Aorta (tissue), 5 donors: ENCODE measurements at places on chromosomes 7 and 10.

DNA sequence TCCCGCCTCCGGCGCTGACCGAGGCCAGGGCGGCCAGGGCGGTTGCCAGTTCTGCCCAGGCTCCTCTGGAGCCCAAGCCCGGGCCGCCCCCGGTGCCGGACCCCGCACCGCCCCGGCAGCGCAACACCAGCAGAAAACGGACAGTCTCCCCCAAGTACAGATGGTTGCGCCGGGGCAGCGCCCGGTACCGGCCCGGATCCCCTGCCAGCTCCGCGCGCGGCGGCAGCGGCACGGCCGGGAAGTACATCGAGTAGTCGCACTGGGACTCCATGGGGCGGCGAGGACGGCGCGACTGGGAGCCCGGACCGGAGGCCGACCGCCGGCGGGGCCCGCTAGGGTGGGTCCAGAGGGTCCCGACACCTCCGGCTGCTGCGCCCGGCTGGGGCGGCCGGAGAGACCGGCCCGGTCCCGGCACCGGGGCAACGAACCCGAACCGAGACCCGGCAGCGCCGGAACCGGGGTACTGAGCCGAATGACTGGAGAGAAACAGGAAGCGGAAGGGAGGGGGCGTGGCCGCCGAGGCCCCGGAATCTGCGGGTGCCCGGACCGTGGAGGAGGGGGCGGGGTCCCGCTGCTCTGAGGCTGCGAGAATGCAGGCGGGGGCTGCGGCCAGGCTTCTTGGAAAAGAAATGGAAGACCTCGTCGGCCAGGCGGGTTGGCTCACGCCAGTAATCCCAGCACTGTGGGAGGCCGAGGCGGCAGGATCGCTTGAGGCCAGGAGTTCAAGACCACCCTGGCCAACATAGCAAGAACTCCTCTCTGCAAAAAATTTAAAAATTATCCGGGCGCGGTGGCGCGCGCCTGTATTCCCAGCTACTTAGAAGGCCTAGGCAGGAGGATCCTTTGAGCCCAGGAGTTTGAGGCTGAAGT lies at the start of gene TRAPPC14:
TRAPPC14 (minus strand) TSS at position 495 of the 870 bp plus-strand sequence; CDS start at position 271, 224 bp downstream.
- DNase-seq, result peak; percentile 96
- no peaks in the 10 kb centered on the region for H3K4me1 ChIP-seq
- H3K27me3 ChIP-seq, result no peaks in the 10 kb centered on the region
- H3K27ac ChIP-seq, result no peak within 1 kb of the TSS
- H3K4me3 ChIP-seq, result peak within 1 kb of the TSS; percentile 80

DNA sequence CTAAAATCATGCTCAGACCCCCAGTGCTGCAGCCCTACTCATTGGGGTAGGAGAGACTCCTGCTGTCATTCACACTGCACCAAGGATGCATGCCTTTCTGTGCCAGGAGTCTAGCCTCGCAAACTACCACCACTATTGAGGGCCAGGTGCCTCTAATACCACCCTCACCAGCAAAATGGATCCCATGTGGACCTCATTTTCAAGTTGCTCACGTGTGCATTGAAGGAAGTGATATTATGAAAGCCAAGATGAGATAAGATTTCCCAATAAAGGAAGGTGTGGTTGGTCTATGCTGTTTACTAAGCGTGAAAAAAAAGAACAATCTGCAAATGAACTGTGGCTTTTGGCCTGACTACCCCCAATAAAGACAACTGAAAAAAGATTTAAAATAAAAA lies 7.2 kb upstream of the LAMTOR4 start:
- no peak overlapping the region for H3K27ac ChIP-seq
- no peaks in the 10 kb centered on the region for H3K27me3 ChIP-seq
- no peaks in the 10 kb centered on the region for H3K4me1 ChIP-seq
- no peak overlapping the region for H3K4me3 ChIP-seq
- H3K36me3 ChIP-seq, result no peaks in the 10 kb centered on the region
- DNase-seq, result no peak

DNA sequence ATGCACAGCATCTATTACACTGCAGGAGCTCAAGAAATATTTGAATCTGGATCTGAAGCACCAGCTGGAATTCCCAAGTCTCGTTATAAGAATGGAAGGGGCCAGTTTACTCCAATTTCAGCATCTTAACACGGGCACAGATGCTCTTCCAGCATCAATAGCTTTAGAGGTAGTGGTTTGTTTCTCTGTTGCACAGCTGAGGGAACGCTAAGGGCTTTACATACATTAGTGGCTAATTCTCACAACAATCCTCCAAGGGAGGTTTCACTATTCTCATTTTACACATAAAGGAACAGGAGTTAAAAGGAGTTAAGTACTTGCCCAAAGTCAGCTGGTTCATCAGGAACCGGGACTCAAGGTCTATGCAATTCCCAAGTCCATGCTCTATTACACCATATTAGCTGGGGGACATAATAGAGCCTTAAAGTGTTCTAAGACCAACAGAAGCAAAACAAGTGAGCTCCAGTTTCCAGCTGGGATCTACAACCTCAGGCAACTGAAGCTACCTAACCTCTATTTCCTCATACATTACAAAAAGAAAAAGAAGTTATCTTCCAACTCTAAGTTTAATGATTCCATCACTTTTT lies 9.9 kb downstream of the XPNPEP1 start:
- H3K4me1 ChIP-seq, result peaks cover 4% of the 10 kb centered on the region
- peak overlapping the region; percentile 72 for H3K27ac ChIP-seq
- no peaks in the 10 kb centered on the region for H3K27me3 ChIP-seq

- DNase-seq, result no peak
- H3K4me1 ChIP-seq, result no peaks in the 10 kb centered on the region
Measured at GRCh38 chr7:124603066-124603465, 162.5 kb downstream of the GPR37 start.

GRCh38 chr10:10456856-10457255 lies 560.8 kb upstream of the CELF2 start:
- no peaks in the 10 kb centered on the region for H3K27me3 ChIP-seq
- no peak for DNase-seq
- H3K36me3 ChIP-seq, result no peaks in the 10 kb centered on the region
- H3K27ac ChIP-seq, result no peak overlapping the region
- no peaks in the 10 kb centered on the region for H3K4me1 ChIP-seq
- H3K4me3 ChIP-seq, result no peak overlapping the region

DNA sequence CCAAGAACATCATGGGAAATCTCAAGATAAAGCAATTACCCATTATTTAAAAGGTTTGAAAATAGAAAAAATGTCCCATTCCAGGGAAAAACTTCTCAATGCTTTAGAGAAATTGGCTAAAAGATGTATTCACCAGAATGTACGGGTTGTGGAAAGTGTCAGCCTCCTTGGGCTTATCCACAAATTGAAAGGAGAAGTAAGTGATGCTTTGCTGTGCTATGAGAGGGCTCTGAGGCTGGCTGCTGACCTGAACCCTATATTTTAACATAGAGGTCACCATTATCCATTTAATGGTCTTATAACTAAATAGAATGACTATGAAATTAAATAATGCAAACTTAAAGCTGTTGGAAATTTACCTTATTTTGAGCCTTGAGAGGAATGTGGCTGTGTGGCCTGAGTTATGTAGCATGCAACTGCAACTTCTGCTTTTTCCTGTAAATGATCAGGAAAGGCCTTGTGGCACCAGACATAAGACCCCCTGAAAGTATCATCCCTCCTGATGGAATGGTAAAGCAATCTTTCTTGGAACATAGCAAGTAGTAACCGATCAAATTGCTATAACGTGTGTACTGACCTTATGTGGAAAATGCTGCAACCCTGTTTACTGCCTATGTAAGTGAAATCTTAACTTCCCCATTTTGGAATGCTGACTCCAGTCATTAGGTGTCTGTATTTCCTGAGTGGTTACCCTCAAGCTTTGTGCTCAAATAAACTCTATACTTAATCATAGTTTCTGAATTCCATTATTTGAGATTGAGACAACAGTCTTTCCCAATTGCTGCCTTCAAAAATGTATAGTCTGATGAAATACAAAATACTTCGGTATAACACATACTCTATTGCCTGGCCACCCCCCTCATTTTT lies 6.9 kb downstream of the IFIT1B start:
- no peaks in the 10 kb centered on the region for H3K4me1 ChIP-seq
- no peak overlapping the region for H3K4me3 ChIP-seq
- H3K27ac ChIP-seq, result no peak overlapping the region
- H3K27me3 ChIP-seq, result no peaks in the 10 kb centered on the region
- no peak for DNase-seq

GRCh38 chr7:41033500-41033899 lies 669.4 kb downstream of the INHBA start:
- H3K27ac ChIP-seq, result no peak overlapping the region
- no peaks in the 10 kb centered on the region for H3K36me3 ChIP-seq
- H3K4me3 ChIP-seq, result no peak overlapping the region
